ENCODE measurements at places on chromosomes 16 and 17.

- no peak for DNase-seq
- no peak overlapping the region for H3K27ac ChIP-seq
- H3K4me3 ChIP-seq = no peak overlapping the region
Measured at GRCh38 chr16:65227150-65227835, 105.4 kb upstream of the CDH11 start.

DNA sequence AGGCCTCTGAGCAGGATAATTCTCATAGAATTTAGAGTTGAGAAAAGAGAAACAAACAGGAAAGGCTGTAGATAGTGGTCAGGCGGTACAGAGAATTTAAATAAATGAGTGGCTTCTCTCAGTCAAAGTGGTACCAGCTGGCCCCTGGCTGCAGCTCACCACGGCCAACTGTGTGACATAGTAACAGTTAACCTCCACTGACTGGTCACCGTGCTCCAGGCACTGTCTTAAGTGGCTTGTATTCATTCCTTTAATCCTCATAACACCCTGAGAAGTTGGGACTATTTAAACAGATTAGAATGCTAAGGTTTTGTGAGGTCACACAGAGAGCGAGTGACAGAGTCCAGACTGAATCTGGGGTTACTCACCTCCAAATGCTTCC, 108.9 kb downstream of the GNAO1 start:
- no peak for DNase-seq
- no peak overlapping the region for H3K27ac ChIP-seq
- H3K36me3 ChIP-seq = no peaks in the 10 kb centered on the region
- no peak overlapping the region for H3K4me3 ChIP-seq
- no peaks in the 10 kb centered on the region for H3K4me1 ChIP-seq

GRCh38 chr17:36732351-36732750, 131.0 kb downstream of the MRM1 start:
- DNase-seq = no peak
- no peak overlapping the region for H3K4me3 ChIP-seq
- no peaks in the 10 kb centered on the region for H3K36me3 ChIP-seq
- H3K4me1 ChIP-seq = peaks cover 24% of the 10 kb centered on the region
- peaks cover 5% of the 10 kb centered on the region for H3K27me3 ChIP-seq

GRCh38 chr16:78952630-78953029, 647.9 kb downstream of the MAF start:
- DNase-seq = no peak
- H3K27ac ChIP-seq = no peak overlapping the region
- H3K36me3 ChIP-seq = no peaks in the 10 kb centered on the region
- H3K4me3 ChIP-seq = no peak overlapping the region
- peaks cover 3% of the 10 kb centered on the region for H3K4me1 ChIP-seq

DNA sequence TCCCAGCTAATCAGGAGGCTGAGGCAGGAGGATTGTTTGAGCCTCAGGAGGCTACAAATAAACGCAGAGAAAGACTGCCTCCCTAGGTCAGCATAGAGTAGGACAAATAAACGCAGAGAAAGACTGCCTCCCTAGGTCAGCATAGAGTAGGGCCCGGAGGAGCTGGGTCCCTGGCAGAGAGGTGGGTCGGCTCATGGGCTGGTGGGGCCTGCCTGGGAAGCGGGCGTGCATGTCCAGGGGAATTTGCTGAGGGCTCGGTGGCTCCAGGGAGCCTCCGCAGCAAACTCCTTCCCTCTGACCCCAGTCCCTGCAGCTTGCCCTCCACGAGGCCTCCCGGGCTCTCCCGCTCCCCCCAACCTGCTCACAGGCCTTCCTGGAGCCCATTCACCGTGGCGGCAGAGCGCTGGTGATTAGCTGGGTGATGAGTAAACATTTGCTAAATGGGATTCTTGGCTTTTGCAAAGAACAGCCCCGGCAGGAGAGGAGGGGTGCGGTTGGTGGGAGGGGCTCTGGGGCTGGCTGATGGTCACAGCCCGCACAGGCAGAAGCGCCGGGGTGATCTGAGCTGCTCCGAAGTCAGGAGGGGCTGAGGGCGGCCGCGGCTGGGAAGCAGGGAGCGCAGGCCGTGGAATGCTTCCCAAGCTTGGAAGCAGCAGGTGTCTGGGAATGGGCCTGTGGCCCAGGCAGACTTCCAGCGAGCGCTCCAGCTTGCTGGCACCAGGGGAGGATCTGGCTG, 93.1 kb downstream of the RTN4RL1 start:
- no peaks in the 10 kb centered on the region for H3K4me1 ChIP-seq
- no peak overlapping the region for H3K4me3 ChIP-seq
- no peak for DNase-seq
- H3K27me3 ChIP-seq = peaks cover 5% of the 10 kb centered on the region

DNA sequence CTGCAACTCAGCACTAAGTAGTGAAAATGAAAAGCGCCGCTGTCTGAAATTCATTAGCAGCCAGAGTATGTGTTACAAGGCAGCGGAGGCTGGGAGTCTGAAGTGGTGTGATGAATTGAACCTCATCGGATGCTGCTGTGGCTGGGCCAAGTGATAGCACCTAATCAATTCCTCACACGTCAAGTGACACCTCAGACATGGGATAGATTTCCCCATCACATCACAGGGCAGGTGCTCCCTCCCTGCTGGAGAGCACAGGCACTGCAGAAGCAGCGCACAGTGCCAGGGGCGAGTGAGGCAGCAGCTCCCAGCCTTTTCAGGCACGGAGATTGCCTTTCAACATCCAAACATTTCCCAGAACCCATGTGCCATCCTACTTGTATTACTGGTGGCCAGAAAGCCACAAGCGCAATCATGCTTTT, 32.2 kb downstream of the DRC3 start:
- H3K36me3 ChIP-seq = no peaks in the 10 kb centered on the region
- H3K27ac ChIP-seq = no peak overlapping the region

GRCh38 chr17:73022694-73023093, 69.8 kb downstream of the SLC39A11 start:
- H3K36me3 ChIP-seq = peaks cover 11% of the 10 kb centered on the region
- no peaks in the 10 kb centered on the region for H3K27me3 ChIP-seq
- no peak for DNase-seq
- no peaks in the 10 kb centered on the region for H3K4me1 ChIP-seq
- no peak overlapping the region for H3K4me3 ChIP-seq
- H3K27ac ChIP-seq = no peak overlapping the region

GRCh38 chr17:82917699-82918345, 78.0 kb upstream of the ZNF750 start:
- no peak overlapping the region for H3K4me3 ChIP-seq
- peaks cover 9% of the 10 kb centered on the region for H3K4me1 ChIP-seq
- H3K27me3 ChIP-seq = no peaks in the 10 kb centered on the region

GRCh38 chr17:51035431-51035830, 85.2 kb downstream of the SPAG9 start:
- no peaks in the 10 kb centered on the region for H3K27me3 ChIP-seq
- H3K4me3 ChIP-seq = no peak overlapping the region
- H3K27ac ChIP-seq = no peak overlapping the region
- peaks cover 28% of the 10 kb centered on the region for H3K4me1 ChIP-seq
- DNase-seq = no peak
- peaks cover 24% of the 10 kb centered on the region for H3K36me3 ChIP-seq

GRCh38 chr17:47802341-47803022, 19.1 kb downstream of the OSBPL7 start:
- H3K4me3 ChIP-seq = no peak overlapping the region
- no peak overlapping the region for H3K27ac ChIP-seq
- peaks cover 3% of the 10 kb centered on the region for H3K27me3 ChIP-seq
- H3K36me3 ChIP-seq = peaks cover 6% of the 10 kb centered on the region
- DNase-seq = peak; percentile 28

DNA sequence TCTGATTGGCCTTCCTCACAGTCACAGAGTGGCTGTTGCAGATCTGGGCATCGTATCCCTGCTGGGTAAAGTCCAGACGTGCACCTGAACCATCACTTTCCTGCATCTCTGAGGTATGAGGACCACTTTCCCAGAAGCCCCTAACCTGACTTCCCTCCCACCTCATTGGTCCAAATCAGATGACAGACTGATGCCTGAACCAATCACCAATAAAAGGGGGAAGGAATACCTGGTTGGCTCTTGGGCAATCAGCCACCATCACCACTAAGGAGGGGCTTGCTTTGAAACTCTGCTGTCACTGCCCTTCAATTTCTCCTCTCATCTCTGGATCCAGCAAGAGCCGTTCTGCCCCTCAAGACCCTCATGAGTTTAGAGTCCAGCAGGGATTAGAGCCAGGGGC, 13.6 kb upstream of the WFDC1 start:
- peaks cover 5% of the 10 kb centered on the region for H3K27me3 ChIP-seq
- no peaks in the 10 kb centered on the region for H3K36me3 ChIP-seq
- H3K4me3 ChIP-seq = no peak overlapping the region
- no peak overlapping the region for H3K27ac ChIP-seq

DNA sequence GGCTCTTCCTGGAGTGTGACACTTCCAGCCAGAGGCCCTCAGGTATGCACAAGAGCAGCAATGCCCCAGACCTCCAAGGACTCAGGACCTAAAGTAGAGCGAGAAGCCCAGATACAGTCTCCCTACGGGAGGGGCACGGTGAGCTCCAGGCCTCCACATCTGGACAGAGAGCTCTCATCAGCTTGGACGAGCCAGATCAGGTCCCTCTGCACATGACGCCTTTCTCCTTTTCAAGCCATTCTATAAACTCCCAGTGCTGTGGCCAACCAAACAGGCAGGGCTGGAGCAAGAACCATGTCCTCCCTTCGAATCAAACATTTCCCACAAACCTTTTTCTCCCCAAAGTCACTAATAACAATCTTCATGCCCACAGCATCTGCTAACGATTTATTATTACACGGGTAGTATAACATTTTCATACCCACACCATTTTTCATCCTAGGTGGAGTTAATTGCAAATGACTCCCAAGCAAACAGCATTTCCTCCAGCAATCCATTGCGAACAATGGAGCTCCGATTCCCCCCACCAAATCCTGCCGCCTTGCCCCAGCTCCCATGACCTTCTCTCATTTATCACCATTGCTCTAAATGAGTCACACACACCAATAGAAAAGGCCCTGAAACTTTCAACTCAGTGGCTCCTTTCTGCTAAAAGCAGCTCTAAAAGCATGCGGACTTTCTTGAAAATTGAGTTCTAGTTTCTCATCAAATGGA, 24.2 kb upstream of the NLRP1 start:
- no peaks in the 10 kb centered on the region for H3K36me3 ChIP-seq
- no peak overlapping the region for H3K4me3 ChIP-seq
- peaks cover 19% of the 10 kb centered on the region for H3K27me3 ChIP-seq
- peaks cover 4% of the 10 kb centered on the region for H3K4me1 ChIP-seq
- no peak overlapping the region for H3K27ac ChIP-seq
- no peak for DNase-seq

DNA sequence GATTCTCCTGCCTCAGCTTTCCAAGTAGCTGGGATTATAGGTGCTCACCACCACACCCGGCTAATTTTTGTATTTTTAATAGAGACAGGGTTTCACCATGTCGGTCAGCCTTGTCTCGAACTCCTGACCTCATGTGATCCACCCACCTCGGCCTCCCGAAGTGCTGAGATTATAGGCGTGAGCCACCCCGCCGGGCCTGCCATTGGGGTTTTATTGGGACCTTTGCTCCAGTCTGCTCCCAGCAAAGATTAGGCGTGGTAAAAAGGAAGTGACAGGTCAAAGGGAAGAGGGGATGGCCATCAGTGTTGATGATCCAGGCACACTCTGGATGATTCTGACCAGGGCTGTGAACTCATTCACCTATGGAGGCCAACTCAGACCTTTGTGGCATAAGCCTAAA, 20.5 kb downstream of the MYLK3 start:
- peaks cover 5% of the 10 kb centered on the region for H3K27me3 ChIP-seq
- H3K36me3 ChIP-seq = no peaks in the 10 kb centered on the region
- H3K4me3 ChIP-seq = no peak overlapping the region
- no peaks in the 10 kb centered on the region for H3K4me1 ChIP-seq
- no peak for DNase-seq

GRCh38 chr16:89844739-89845339, 16.6 kb downstream of the SPIRE2 start:
- no peaks in the 10 kb centered on the region for H3K36me3 ChIP-seq
- peaks cover 2% of the 10 kb centered on the region for H3K27me3 ChIP-seq
- no peak overlapping the region for H3K4me3 ChIP-seq
- no peak overlapping the region for H3K27ac ChIP-seq
- DNase-seq = no peak

- H3K36me3 ChIP-seq = no peaks in the 10 kb centered on the region
Measured at GRCh38 chr17:72476134-72476533, 355.3 kb downstream of the SOX9 start.

- peak overlapping the region; percentile 96 for H3K4me3 ChIP-seq
- peaks cover 22% of the 10 kb centered on the region for H3K36me3 ChIP-seq
- DNase-seq = peak; percentile 19
- no peaks in the 10 kb centered on the region for H3K27me3 ChIP-seq
- peaks cover 8% of the 10 kb centered on the region for H3K4me1 ChIP-seq
- H3K27ac ChIP-seq = peak overlapping the region; percentile 98
Measured at GRCh38 chr16:28863929-28864793, 518 bp downstream of the SH2B1 start.

DNA sequence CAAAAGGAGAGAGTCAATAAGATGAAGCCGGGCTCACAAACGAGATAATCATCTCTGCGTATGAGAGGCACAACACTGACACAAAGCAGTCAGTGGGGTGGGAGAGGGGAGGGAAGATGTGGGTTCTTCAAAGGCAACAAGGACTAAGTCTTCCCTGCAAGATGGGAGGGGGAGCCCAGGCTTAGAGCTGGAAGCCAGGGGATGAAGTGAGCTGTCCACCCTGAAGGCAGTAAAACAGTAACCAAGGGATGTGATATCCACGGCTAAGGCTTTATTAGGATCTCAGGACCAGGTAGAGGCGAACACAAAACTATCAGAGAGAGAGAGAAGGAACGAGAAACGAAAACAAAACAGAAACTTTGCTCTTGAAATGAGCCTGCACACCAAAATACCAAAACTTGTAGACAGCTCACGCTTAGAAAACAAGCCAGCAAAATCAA, 115.9 kb downstream of the DYNLRB2 start:
- peak overlapping the region; percentile 75 for H3K27ac ChIP-seq
- peaks cover 3% of the 10 kb centered on the region for H3K27me3 ChIP-seq
- peak; percentile 53 for DNase-seq

- H3K27me3 ChIP-seq = peaks cover 31% of the 10 kb centered on the region
- no peak for DNase-seq
- H3K4me3 ChIP-seq = no peak overlapping the region
- H3K27ac ChIP-seq = no peak overlapping the region
- H3K4me1 ChIP-seq = peaks cover 4% of the 10 kb centered on the region
Measured at GRCh38 chr17:57735230-57735629, 9.9 kb downstream of the CCDC182 start.

DNA sequence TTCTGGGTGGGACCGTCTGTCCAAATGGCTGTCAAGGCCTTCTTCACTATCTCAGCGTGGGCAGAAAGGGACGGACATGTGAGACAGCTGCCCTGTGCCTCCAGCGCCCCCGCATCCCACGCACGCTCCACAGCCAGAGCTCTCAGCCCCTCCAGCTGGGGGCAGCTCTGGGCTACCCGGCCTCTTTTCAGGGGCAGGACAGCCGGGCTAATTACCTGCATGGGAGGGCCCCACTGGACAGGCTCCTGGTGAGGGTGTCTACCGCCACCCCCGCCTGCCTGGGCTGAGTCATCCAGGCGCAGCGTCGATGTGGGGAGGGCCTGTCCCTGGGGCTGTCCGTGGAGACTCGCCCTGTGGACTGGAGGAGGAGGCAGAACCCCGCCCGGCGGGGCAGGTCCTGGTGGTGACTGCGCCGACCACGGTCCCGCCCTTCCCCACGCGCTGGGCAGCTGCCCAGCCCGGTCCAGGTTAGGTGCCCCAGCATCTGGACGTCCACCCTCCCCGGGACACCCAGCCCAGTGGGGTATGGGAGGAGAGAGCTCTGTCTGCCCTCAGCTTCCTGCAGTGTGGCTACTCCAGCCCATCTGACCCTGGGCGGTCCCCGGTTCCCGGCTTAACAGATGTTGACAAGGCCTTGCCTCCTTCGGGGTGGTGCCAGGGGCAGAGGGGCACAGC, 5.9 kb upstream of the METRNL start:
- peaks cover 19% of the 10 kb centered on the region for H3K27me3 ChIP-seq
- no peaks in the 10 kb centered on the region for H3K36me3 ChIP-seq
- DNase-seq = no peak
- peaks cover 28% of the 10 kb centered on the region for H3K4me1 ChIP-seq
- no peak overlapping the region for H3K4me3 ChIP-seq
